Thymus (tissue), 14 donors: ENCODE measurements at places on chromosomes 5 and 9. TPM values are rescaled to one million over a fixed set of nuclear protein-coding genes. Genes with fewer than 3 reads are reported as not detected.

The CDC25C gene
- 12.9 TPM for total RNA-seq

The GZMA gene
- total RNA-seq = 19.7 TPM

The C9orf153 gene
- total RNA-seq = 0.19 TPM

The GRPEL2 gene
- 13.2 TPM for total RNA-seq

GRCh38 chr9:133050142-133050541, 11.6 kb upstream of the CEL start:
- H3K4me3 ChIP-seq = no peak overlapping the region
- peaks cover 90% of the 10 kb centered on the region for H3K36me3 ChIP-seq
- H3K27ac ChIP-seq = no peak overlapping the region
- no peaks in the 10 kb centered on the region for H3K27me3 ChIP-seq

The RPL35 gene
- total RNA-seq = 2,926 TPM

The CDH10 gene
- 0.05 TPM for total RNA-seq

DNA sequence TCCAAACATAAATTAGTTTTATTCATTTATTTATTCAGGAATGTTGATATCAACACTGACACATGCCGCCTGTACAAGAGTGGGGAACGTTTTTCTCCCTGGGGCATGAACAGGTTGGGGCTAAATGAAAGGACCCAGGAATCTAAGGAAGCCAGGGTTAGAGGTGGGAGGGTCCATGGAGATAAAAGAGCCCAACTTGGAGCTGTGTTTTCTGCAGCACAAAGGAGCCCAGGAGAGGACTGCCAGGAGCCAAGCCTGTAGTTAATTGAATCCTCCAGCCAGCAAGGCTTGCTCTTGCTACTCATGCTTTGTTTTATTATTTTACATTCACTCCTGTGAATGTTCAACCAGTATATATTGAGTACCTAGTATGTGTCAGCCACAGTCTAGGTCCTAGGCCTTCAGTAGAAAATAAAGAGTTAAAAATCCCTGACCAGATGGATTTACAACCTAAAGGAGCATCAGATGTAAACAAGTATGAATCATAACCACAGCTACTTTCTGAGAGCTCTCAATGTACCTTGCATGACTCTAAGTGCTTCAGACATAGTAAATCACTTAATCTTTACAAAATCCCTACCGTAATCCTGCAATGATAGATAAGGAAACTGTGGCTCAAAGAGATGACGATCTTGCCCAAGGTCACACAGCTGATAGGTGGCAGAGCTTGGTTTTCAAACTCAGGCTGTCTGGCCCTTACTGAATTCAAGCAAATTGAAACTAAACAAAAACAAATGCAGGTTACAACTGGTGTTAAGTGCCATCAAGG, 69.8 kb downstream of the ASTN2 start:
- no peak overlapping the region for H3K4me3 ChIP-seq
- no peaks in the 10 kb centered on the region for H3K36me3 ChIP-seq
- H3K27ac ChIP-seq = no peak overlapping the region
- H3K27me3 ChIP-seq = no peaks in the 10 kb centered on the region
- H3K4me1 ChIP-seq = no peaks in the 10 kb centered on the region

- no peaks in the 10 kb centered on the region for H3K4me1 ChIP-seq
- H3K27me3 ChIP-seq = no peaks in the 10 kb centered on the region
- no peaks in the 10 kb centered on the region for H3K36me3 ChIP-seq
- H3K4me3 ChIP-seq = no peak overlapping the region
- DNase-seq = no peak
- no peak overlapping the region for H3K27ac ChIP-seq
These were observed 1649.8 kb downstream of the EFNA5 start for GRCh38 chr5:106020894-106021293.

- H3K36me3 ChIP-seq = no peaks in the 10 kb centered on the region
- no peak for DNase-seq
- H3K4me1 ChIP-seq = no peaks in the 10 kb centered on the region
- H3K4me3 ChIP-seq = no peak overlapping the region
- no peaks in the 10 kb centered on the region for H3K27me3 ChIP-seq
These were observed 133.7 kb upstream of the MAP1B start for GRCh38 chr5:71973563-71973962.

DNA sequence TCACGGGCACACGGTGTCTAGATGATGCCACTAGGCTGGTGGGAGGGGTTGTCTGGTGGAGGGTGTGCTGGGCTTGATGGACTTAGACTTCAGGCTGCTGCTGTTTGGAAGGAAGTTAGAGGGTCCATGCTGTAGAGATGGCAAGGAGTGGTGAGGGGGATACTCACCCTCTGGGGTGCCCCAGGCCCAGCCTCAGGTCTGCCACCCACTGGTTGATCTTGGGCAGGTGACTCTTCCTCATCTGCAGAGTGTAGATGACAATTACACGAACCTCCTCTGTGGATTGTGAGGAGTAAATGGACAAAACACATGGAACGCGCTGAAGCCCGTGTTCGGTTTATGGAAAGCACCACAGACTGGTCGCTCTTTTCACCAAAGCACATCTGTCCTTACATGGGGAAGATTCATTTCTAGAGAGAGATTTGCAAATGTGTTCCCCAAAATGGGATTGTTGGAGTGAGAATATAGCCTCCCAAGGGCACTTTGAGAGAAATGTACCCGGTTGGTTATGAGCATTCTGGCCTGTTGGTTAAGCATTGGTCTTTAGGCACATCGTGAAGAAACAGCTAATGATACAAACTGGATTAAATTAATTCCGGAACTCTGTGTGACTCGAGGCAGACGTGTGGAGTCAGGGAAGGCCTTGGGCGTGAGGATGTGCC, 58.2 kb downstream of the ZNF618 start:
- no peak overlapping the region for H3K4me3 ChIP-seq
- no peak for DNase-seq
- H3K4me1 ChIP-seq = no peaks in the 10 kb centered on the region
- H3K27me3 ChIP-seq = no peaks in the 10 kb centered on the region
- H3K36me3 ChIP-seq = no peaks in the 10 kb centered on the region

DNA sequence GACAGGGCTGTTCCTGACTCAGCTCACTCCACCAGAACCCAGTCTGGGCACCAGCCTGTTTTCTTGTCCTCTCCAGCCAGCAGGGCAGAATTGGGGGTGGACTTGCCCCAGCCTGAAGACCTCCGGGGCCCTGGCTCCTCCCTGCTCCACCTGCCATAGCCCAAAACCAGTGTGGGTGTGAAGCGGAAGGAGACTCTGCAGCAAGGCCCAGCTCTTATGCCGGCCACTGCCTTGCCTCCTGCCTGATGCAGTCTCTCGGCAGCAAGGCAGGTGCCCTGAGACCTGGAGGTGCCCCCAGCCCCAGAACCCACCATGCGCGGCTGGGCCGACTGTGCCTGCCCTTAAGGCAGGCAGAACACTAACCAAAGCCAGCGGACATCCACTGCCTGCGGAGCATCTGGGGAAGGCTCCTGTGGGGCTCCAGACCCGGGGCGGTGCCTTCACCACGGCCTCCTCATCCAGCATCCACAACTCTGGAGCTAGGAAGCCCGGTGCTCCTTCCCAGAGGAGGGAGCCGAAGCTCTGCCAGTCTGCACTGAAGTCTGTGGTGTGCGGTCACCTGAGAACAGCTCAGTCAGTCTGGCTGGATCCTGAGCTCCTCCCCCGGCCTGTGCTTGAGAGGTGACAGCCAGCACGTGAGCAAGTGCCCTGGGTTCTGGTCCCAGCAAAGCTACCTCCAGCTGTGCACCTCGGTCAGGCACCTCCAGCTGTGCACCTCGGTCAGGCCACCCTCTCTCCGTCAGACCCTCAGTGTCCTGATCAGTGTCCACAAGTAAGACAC, 116.7 kb downstream of the ADAMTS2 start:
- H3K4me3 ChIP-seq = no peak overlapping the region
- no peak for DNase-seq
- H3K36me3 ChIP-seq = no peaks in the 10 kb centered on the region
- H3K4me1 ChIP-seq = no peaks in the 10 kb centered on the region
- no peak overlapping the region for H3K27ac ChIP-seq

GRCh38 chr9:14346231-14346791, 32.4 kb upstream of the NFIB start:
- no peaks in the 10 kb centered on the region for H3K4me1 ChIP-seq
- DNase-seq = no peak
- no peak overlapping the region for H3K4me3 ChIP-seq
- peaks cover 95% of the 10 kb centered on the region for H3K27me3 ChIP-seq
